Caki2 (cell line): ENCODE measurements at places on chromosomes 2 and 18. TPM values are rescaled to one million over a fixed set of nuclear protein-coding genes. Genes with fewer than 3 reads are reported as not detected.

- no peak for DNase-seq
These were observed 27.8 kb downstream of the DNMT3A start for GRCh38 chr2:25313711-25314513.

DNA sequence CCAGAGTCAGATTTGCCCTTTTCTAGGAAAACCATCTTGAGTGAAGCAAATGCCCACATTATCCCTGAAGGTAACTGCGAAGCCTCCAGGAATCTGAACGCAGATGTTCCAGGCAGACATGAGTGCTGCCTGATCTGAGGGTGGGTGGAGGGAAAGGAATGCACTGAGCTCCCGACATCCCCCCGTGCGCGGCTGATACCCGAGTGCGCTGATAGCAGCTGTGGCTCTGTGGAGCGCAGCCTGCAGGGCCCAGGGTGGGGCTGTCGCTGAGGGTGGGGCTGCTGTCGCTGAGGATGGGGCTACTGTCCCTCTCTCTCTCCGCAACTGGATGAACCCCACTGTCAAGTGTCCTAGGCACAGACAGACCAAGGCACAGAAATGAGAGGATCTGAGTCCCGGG, 82.4 kb downstream of the GFPT1 start:
- DNase-seq: no peak

GRCh38 chr2:102366406-102367112, 11.0 kb downstream of the IL18R1 start:
- DNase-seq: no peak

The STARD6 gene
- total RNA-seq: not detected in 2 replicates

DNA sequence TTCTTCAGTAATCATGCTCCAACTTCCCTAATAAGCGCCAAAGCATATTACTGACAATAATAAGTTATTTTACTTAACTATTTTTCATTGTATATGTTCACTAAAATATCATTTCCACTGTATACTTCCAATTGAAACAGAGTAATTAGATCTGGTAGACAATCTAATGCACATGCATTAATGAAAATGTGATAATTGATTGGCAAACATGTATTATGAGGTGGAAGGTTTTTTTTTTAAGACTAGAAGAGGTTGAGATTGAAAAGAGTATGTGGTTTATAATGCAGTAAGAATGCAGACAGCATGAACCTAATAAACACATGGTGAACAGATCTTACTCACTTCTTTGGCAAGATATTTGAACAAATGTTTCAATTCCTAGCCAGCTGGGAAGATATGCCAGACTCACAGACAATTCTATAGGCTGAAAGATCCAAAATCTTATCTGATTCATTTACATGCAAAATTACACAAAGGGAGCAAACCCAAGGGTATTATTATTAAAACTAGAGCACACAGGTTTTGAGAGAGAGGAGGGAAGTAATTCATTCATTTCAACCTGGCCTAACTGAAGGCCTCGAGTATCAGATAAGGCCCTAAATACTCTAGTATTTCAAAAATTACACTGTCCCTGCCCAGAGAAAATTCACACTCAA, 2.8 kb downstream of the NCKAP1 start:
- DNase-seq: no peak

The CXCR4 gene
- not detected in 2 replicates for total RNA-seq

- DNase-seq: peak; percentile 23
These were observed 16.5 kb downstream of the DYNC1I2 start for GRCh38 chr2:171703574-171704347.

- no peak for DNase-seq
These were observed 189.6 kb downstream of the DSC3 start for GRCh38 chr18:30852980-30853379.

- no peak for DNase-seq
These were observed 456.9 kb upstream of the TNP1 start for GRCh38 chr2:217316743-217317142.

DNA sequence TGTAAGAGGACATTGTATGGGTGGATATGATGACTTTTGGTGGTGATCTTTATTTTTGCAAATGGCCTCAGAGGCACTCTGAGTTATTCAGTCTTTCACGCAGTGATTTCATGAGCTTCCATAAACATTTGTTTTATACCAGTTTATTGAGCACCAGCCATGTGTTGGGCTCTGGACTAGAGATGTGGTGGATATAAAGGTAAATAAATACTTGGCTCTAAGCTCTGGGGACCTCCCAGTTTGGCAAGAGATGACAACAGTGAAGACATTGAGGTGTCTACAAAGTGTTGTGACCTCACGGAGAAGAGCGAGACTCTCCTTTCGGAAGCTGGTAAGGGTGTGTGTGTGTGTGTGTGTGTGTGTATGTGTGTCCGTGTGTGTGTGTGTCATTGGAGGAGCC, 146.4 kb downstream of the TANC1 start:
- no peak for DNase-seq

The FBXO36 gene
- 1.4 and 1.9 TPM in 2 replicates for total RNA-seq

GRCh38 chr2:60029566-60029883, 523.9 kb downstream of the BCL11A start:
- no peak for DNase-seq
